ENCODE measurements at places on chromosomes 6 and 20. TPM values are rescaled to one million over a fixed set of nuclear protein-coding genes. Genes with fewer than 3 reads are reported as not detected.
A peak's percentile ranks its signal among the peaks of the same experiment; 100 is the strongest.

DNA sequence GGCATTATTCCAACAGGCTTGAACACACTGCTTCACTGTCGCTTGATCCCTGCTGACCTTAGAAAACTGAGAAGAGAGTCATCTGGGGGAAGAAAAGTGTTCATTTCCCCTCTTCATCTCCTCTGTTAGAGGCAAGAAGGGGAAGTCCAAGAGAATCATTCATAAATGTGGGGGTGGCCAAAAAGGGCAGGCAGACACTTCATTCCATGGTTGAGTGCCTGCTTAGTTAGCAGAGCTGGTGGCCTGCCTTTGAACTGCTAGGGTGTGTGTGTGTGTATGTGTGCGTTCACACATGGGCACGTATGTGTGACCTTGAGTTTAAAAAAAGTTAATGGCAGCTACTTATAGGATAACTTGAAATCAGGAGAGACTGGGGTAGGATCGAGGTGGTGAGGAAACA lies 39.4 kb upstream of the RFPL4B start:
- H3K27ac ChIP-seq = no peak overlapping the region
- peaks cover 4% of the 10 kb centered on the region for H3K4me1 ChIP-seq
- no peak for DNase-seq
- H3K4me3 ChIP-seq = no peak overlapping the region
- no peaks in the 10 kb centered on the region for H3K36me3 ChIP-seq

Gene ACTL10
- total RNA-seq = 2.0 TPM

Gene LHFPL5
- not detected for total RNA-seq

Gene BPIFB1
- not detected for total RNA-seq

Gene FAM217B
- total RNA-seq = 2.8 TPM

Gene EYS
- not detected for total RNA-seq

DNA sequence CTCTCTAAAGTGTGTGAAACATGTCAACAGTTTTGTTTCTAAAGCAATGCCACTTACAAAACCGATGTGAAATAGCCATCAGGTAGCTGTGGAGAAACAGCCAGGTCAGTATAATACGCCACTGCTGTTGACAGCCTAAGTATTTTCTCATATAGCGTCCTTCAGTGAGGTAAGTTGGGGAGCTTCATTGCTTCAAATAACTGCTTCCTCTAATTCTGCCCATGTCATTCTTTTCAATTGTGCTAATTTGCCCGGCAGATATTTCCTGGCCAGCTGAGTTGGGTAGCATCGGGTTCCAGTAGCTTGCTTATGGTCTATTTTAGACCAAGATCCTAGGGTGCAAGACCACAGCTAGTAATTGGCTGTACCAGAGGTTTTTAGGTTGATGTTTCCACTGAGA lies 2.1 kb upstream of the ARMC2 start:
- no peaks in the 10 kb centered on the region for H3K36me3 ChIP-seq
- H3K4me3 ChIP-seq = no peak overlapping the region
- no peak overlapping the region for H3K27ac ChIP-seq
- H3K4me1 ChIP-seq = no peaks in the 10 kb centered on the region

GRCh38 chr6:3039384-3039783 lies 28.9 kb upstream of the RIPK1 start:
- no peak overlapping the region for H3K4me3 ChIP-seq
- H3K36me3 ChIP-seq = no peaks in the 10 kb centered on the region
- peaks cover 4% of the 10 kb centered on the region for H3K27me3 ChIP-seq
- DNase-seq = no peak

DNA sequence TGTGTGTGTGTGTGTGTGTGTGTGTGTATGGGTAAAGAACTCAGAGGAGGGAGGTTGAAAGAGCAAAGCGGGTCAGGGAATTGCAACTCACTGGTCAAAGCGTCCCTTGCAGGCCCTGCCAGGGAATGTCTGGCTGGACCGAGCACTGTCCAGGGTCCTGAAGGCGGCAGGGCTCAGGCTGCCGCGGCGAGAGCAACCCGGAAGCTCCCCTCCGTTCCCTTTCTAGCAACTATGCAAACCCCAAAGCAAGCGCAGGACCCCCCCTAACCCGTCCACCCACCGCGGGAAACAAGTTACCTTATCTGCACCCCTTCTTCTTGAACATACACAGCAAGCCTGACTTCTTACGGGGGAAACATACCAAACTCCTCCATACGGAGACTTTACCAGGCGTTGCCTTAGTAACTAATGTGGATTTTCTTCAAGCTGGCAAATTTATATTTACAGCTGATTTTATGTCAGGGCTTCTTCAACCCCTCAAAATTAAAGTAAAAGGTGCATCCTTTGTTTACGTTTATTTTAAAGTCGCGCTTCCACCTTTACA lies 538 bp upstream of the GRM1 start:
- no peaks in the 10 kb centered on the region for H3K4me1 ChIP-seq
- peak; percentile 44 for DNase-seq
- H3K36me3 ChIP-seq = no peaks in the 10 kb centered on the region
- no peak overlapping the region for H3K4me3 ChIP-seq
- no peak overlapping the region for H3K27ac ChIP-seq
- H3K27me3 ChIP-seq = peaks cover 3% of the 10 kb centered on the region
